ENCODE measurements at places on chromosomes 2 and 18. TPM values are rescaled to one million over a fixed set of nuclear protein-coding genes. Genes with fewer than 3 reads are reported as not detected.

Gene BOLL
- total RNA-seq: not detected

DNA sequence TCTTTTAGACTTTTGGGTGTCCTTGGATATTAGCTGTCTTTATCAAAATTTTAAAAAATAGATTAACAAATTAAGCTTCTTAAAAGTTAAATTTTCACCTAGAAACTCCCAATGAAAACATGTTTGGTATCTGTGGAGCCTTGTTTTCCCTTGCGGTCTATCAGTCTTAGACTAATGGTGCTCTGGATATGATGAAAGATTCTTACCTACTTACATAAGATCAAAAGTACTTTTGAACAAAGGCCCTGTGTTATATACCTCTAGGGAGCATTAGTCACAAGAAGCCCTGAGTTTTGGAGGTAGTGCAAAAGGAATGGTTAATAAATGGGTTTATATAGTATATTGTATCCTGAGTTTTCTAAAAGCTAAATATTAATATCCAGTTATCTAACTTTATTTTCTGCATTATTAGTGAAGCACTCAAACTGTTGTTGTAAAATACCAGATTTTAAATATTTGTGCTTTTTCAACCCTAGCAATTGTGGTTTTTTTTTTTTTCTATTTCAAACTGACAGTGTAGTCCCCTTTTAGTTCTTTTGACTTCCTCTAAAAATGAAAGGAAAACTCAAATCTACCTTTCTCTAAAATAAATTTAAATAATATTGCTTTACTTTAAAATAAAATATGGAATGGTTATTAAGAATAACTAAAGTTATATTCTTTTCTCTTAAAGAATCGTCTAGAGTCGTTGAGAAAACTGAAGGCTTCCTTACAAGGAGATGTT, 18.1 kb downstream of the NDC80 start:
- no peak for DNase-seq

DNA sequence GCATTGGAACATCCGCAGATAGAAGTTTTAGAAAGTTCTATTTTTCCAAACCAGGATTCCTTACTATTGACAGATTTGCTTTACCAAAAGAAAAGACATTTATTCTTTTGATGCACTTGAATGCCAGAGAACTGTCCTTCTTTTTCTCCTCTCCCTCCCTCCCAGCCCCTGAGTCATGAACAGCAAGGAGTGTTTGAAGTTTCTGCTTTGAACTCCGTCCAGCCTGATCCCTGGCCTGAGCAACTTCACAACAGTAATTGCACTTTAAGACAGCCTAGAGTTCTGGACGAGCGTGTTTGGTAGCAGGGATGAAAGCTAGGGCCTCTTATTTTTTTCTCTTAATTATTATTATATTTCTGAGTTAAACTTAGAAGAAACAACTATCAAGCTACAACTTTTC, 33.6 kb downstream of the APCDD1 start:
- DNase-seq: no peak

DNA sequence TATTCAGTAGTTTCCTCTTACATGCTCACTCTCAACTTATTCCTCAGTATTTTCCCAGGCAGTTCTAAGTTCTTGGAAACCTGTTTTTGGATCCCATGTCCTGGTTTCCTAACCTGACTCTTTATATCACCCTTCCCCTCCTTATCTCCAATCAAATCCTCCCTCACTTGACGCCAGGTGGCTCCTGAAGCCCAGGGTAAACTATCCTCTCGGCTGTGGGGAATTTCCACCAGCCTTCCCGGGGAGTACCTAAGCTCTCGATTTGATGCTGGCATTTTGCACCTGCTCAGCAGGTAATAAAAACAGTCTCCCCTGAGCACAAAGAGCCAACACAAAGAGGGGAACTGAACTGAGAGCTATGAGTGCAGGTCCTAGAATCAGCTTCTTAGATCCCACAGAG, 538.0 kb downstream of the SLC4A3 start:
- no peak for DNase-seq

DNA sequence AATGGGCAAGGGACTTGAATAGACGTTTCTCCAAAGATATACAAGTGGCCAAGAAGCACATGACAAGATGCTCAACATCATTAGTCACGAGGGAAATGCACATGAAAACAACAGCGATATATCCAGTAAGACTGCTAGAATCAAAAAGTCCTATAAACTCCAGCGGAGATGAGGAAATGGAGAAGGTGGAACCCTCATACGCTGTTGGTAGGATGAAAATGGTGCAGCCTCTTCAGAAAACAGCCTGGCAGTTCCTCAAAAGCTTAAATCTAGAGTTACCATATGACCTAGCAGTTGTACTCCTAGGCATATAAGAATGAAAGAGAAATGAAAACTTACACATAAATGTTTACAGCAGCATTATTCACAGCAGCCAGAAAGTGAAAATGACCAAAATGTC, 48.1 kb downstream of the HPCAL1 start:
- DNase-seq: no peak

GRCh38 chr2:31203916-31204315, 13.4 kb downstream of the CAPN14 start:
- DNase-seq: no peak

GRCh38 chr2:86825693-86826381, 35.1 kb upstream of the CD8A start:
- peak; percentile 27 for DNase-seq

DNA sequence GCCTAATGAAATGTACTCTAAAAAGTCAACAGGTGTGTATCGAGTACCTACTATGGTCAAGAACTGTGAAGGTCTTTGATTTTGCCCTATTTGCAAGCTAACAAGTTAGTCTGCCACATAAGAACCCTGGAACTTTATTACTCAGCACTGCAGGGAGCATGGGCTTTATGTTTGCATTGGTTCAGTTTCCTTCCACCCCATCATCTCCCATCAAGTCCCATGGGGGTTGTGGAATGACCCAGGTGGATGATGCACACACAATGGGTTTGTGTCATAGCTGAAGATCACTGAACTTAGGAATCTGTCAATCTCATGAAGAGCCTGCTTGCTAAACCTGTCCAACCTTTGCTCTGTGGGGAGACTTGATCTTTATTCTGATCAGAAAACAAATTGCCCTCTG, 265.5 kb downstream of the RPRM start:
- no peak for DNase-seq

DNA sequence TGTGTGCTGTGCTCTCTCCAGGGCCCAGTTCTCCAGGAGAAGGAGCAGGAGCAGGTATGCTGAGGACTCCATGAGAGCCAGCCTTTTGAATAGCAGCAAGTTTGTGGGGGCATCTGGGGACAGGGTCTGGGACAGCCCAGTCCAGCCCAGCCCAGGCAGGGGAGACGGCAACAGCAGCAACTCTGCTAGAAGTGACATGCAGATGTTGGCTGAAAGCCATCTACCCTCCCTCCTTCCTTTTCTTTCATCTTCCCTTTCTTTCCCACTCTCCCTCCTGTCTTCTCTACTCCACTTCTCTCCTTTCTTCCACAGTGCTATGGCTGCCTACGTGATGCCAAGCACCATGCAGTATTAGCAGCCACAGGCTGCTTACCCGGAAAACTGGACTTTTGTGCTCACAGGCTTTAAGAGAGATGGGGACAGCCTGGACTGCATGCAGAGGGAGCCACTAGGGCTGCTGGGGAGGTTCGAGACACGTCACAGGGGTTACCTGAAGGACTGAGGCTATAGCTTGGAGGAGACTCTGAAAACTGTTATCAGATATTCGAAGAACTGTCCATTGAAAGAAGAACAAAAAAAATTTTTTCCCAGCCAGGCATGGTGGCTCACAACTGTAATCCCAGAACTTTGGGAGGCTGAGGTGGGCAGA, 23.8 kb upstream of the YWHAQ start:
- no peak for DNase-seq

All from activated T-helper 2 cell treated with anti-CD3 and anti-CD28 coated beads, Interferon-gamma antibody, Interleukin-2, Interleukin-4, amounts not matched to agents 10 μg/mL and 5 μg/mL and 100 μg/mL, durations not matched to agents 14 hours and 24 hours and 36 hours (primary cell).